Tracheal epithelial cell (primary cell): ENCODE measurements at places on chromosomes 4 and X. TPM values are rescaled to one million over a fixed set of nuclear protein-coding genes. Genes with fewer than 3 reads are reported as not detected.

PSAPL1 gene
- total RNA-seq: under 0.01 TPM in 2 replicates

TSPAN7 gene
- under 0.01 and 1.3 TPM in 2 replicates for total RNA-seq

EGFL6 gene
- total RNA-seq: 0.21 TPM in 1 of 2 replicates, not detected in the other

AADAT gene
- 0.48 and 1.7 TPM in 2 replicates for total RNA-seq

HEPH gene
- not detected in 2 replicates for total RNA-seq

MCF2 gene
- total RNA-seq: under 0.01 TPM in 2 replicates

TMPRSS11D gene
- total RNA-seq: 0.96 and 3.2 TPM in 2 replicates
